H7 (cell line): ENCODE measurements at places on chromosomes 7 and 10. TPM values are rescaled to one million over a fixed set of nuclear protein-coding genes. Genes with fewer than 3 reads are reported as not detected.

The PRSS37 gene
- total RNA-seq, result not detected in 2 replicates

The MAGI2 gene
- total RNA-seq, result 6.2 and 8.6 TPM in 2 replicates

The NPFFR1 gene
- not detected in 2 replicates for total RNA-seq

The ARL3 gene
- 7.5 and 8.1 TPM in 2 replicates for total RNA-seq

DNA sequence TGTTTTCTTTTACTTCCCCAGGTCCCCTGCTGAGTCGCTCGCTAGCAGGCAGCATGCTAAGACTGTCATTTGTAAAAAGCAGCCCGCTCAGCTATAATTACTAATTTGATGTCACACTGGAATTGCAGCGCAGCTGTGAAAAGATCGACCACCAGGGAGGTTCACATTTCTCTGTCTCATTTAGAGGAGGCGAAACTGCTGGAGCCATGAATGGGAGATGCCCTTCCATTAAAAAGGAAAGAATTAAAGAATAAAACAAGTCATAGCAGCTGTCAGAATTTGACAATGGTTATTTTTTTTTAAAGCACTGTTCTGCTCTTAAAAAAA, 153.5 kb downstream of the PIP4K2A start:
- no peak for DNase-seq

GRCh38 chr10:112926906-112927688, 22.9 kb upstream of the TCF7L2 start:
- no peak for DNase-seq

- DNase-seq, result no peak
Observed at GRCh38 chr7:120395526-120396019, 122.6 kb downstream of the KCND2 start.

DNA sequence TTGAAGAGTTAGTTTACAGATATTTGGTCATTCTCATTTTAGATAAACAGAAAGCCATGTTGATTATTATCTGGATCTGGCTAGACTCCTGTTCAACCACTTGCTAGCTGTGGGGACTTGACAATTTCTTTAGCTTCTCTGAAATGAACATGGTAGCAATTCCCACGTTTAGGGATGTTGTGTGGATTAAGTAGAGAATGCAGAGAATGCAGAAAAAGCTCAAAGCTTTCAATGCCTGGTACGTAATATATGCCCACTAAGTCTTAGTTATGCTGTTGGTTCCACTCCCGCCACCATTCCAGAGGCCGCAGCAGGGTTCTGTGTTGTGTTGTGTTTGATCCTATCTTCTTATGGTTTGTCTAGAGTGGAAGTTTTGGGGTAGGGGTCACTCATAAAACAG, 39.2 kb upstream of the RPA3 start:
- no peak for DNase-seq

DNA sequence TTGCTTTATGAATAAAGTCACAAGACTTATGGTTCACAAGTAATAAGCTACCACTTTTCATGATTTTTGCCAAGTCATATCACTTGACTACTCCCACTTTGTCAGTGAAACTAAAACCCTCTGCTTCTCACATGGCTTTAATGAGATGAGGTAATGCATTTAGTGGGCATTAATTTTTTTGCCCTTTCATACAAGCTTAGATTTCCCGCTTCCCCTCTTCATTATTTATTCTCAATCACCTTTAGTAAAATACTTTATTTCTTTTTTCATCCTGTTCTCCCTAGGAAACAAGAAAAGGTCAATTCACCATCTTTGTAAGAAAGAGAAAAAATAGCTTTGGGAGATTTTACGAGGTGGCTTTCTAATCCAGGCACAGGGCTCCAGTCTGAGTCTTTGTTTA, 109.6 kb upstream of the STARD3NL start:
- no peak for DNase-seq

DNA sequence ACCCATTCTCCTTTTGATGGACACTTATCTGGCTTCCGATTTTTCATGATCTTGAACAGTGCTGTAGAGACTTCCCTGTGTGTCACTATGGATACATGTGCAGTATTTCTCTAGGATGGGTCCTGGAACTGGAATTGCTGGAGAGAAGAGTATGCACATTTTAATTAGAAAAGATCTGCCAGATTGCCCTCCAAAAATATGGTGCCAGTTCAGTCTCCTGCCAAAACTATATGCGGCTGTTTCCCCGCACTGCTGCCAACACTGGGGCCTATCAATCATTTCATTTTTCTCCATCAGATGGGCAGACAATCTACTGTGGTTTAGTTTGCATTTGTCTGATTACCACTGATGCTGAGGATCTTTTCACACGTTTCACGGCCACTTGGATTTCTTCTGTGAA, 105.0 kb downstream of the SH2D4B start:
- DNase-seq, result no peak

DNA sequence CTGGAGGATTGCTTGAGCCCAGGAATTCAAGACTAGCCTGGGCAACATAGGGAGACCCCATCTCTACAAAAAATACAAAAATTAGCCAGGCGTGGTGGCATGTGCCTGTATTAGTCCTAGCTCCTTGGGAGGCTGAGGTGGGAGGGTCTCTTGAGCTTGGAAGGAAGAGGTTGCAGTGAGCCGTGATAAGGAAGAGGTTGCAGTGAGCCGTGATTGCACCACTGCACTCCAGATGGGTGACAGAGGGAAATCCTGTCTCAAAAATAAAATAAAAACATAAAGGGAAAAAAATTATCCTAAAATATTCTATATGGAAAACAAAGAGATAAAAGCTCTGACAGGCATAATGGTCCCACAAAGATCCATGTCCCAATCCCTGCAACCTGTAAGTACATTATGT, 87.9 kb upstream of the KAT6B start:
- DNase-seq, result no peak

- DNase-seq, result no peak
Observed at GRCh38 chr7:94205529-94205928, 189.2 kb upstream of the COL1A2 start.

DNA sequence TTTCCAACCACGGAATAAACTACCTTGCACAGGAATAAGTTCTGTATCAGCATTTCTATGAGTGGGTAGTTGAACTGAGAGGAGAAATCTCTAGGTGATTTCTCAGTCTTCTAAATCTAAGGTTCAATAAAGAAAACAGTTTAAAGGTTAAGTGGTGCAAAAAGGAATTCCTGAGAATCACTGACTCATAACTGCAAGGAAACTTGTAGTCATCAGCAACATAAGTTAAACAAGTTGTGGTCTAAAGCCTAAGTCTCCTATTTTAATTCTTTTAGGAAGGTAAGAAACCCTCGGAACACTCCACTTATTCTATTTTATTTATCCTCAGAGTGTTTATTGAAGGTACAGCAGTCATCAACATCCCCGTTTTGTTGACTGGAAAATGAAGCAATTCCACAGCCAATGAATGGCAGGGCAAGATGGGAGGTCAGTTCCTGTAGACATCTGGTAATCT, 92.4 kb upstream of the PIK3CG start:
- DNase-seq, result no peak

GRCh38 chr7:33845991-33846509, 59.3 kb upstream of the BMPER start:
- no peak for DNase-seq

GRCh38 chr7:106731187-106731586, 70.2 kb upstream of the CCDC71L start:
- DNase-seq, result no peak

DNA sequence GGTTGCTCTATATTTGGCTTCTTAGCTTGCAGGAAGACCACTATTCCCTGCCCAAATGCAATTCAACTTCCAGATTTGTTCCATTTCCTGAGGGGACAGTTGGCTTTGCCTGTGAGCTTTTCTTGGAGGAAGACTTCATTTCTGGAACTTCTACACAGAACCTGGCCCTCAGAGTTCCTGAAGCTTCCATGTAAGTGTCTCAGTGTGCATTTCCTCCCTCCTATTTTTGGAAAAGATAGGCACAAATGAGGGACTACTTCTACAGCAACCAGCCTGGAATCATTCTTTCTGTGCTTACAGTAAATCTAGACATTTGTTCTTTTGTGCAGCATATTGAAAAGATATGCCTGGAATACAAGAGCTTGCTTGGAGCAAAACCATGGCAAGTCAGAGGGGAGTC, 164.3 kb downstream of the CREB5 start:
- no peak for DNase-seq

- no peak for DNase-seq
Observed at GRCh38 chr10:112723876-112724275, 226.2 kb upstream of the TCF7L2 start.
